ENCODE measurements at places on chromosomes 7 and 10.

DNA sequence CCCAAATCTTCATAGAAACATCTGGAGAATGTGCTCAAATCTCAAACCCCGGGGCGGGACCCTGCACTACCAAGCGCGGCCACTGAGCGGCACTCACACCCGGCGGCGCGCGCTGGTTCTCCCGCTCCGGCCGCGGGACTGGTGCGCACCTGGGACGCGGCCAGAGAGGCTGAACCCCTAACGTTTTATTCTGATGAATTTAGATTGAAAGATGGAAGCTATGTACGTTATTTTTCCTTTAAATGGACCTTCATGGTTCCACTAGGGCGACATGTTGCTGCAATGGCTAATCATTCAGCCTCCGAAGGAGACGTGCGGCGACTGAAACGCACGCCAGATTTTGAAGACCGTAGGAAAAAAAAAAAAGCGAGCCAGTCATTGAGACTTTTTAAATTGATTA is 107.0 kb upstream of the INSIG1 start:
- DNase-seq, result peak; percentile 68

- DNase-seq, result no peak
Measured at GRCh38 chr7:101947899-101948298, 130.5 kb downstream of the CUX1 start.

GRCh38 chr10:45180507-45180906 is 134.9 kb downstream of the OR13A1 start:
- DNase-seq, result no peak

- no peak for DNase-seq
Measured at GRCh38 chr7:36131026-36131425, 22.0 kb upstream of the EEPD1 start.

DNA sequence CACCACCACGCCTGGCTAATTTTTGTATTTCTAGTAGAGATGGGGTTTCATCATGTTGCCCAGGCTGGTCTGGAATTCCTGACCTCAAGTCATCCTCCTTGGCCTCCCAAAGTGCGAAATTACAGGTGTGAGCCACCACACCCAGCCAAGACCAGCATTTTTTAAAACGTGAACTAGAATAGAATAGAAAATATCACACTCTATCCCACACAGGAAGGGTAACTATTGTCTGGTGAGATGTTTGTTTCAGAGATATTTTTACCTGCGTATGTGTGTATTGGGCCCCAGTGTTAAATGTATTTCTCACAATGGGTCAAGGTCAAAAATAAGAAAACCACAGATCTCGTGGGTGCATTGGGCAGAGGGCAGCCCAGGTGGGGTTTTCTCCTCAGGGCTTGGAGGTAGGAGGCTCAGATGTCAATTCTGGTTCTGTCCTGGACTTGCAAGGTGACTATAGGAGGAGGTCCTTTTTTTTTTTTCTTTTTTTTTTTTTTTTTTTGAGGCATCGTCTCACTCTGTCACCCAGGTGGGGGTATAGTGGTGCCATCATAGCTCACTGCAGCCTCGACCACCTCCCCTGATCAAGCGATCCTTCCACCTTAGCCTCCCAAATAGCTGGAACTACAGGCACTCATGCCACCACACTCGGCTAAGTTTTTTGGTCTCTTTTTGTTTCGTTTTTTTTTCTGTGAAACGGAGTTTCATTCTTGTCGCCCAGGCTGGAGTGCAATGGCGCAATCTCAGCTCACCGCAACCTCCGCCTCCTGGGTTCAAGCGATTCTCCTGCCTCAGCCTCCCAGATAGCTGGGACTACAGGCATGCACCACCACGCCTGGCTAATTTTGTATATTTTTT is 19.0 kb downstream of the SH2B2 start:
- DNase-seq, result peak; percentile 54

GRCh38 chr7:151271699-151272355 is 23.3 kb upstream of the SMARCD3 start:
- no peak for DNase-seq

GRCh38 chr10:5499493-5500140 is at the start of gene CALML5:
CALML5 (minus strand) TSS chr10:5499570; CDS start chr10:5499438, 132 bp downstream.
- DNase-seq, result no peak

- no peak for DNase-seq
Measured at GRCh38 chr10:101267290-101267680, 38.0 kb upstream of the LBX1 start.

DNA sequence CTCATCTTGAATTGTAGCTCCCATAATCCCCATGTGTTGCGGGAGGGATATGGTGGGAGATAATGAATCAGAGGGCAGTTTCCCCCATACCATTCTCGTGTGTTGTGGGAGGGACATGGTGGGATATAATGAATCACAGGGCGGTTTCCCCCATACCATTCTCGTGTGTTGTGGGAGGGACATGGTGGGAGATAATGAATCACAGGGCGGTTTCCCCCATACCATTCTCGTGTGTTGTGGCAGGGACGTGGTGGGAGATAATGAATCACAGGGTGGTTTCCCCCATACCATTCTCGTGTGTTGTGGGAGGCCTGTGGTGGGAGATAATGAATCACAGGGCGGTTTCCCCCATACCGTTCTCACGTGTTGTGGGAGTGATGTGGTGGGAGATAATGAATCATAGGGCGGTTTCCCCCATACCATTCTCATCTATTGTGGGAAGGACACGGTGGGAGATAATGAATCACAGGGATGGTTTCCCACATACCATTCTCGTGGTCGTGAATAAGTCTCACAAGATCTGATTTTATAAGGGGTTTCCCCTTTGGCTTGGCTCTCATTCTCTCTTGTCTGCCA is 271.0 kb downstream of the MAD1L1 start:
- DNase-seq, result no peak

- no peak for DNase-seq
Measured at GRCh38 chr10:97519342-97519741, 20.6 kb downstream of the UBTD1 start.

- DNase-seq, result no peak
Measured at GRCh38 chr7:22138106-22138505, 192.4 kb upstream of the CDCA7L start.

- no peak for DNase-seq
Measured at GRCh38 chr10:27680691-27681605, 64.7 kb downstream of the MKX start.

GRCh38 chr10:116521424-116522290 is 24.1 kb upstream of the PNLIP start:
- DNase-seq, result peak; percentile 24

- DNase-seq, result no peak
Measured at GRCh38 chr10:106384496-106384895, 780.0 kb downstream of the SORCS1 start.

GRCh38 chr10:42996588-42996987 is 80.3 kb upstream of the RET start:
- DNase-seq, result no peak

DNA sequence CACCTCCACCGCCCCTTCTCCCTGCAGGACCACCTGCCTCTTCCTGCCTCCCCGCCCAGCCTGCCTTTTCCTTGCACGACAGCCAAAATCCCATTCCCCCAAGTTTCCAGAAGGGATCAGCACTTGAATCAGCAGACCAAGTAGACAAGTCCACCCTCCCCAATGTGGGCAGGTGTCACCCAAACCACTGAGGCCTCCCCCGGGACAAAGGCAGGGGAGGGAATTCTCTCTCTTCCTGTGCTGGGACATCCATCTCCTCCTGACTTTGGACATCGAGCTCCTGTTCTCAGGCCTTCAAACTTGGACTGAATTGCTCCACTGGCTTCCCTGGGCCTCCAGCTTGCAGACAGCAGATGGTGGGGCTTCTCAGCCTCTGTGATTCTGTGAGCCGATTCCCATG is 21.6 kb upstream of the PSMG3 start:
- no peak for DNase-seq

DNA sequence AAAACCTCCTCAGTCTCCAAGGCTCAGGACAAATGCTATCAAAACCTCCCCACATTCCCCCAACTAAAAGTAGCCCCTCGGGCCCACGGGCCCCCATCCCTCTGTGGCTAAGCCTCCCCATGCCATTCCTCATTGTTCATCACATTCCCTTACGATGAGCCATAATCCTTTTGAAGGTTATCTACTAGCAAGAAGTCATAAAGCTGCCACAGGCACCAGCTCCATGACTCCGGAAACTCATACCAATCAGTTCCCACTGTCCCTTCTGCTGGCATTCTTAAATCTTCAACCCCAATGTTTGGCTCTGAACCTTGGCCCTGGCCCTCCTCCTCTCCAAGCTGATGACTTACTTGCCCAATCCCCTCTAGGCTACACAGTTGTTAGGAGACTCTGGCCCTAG is 19.4 kb upstream of the TM9SF3 start:
- no peak for DNase-seq

DNA sequence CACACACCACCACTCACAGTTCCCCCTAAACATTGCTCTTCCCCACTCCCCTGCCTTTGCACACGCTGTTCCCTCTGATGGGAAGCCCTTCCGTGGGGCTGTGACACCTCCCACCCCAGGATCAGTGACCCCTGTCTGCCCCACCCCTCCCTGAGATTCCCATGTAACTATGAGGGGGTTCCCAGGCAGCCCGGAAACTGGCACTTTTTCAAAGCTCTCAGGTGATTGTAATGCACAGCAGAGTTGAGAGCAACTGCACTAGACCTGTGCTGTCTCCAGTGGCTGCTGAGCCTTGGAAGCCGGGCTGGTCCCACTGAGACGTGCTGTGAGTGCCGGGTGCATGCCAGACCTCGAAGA is 29.8 kb downstream of the GPRIN2 start:
- DNase-seq, result no peak

DNA sequence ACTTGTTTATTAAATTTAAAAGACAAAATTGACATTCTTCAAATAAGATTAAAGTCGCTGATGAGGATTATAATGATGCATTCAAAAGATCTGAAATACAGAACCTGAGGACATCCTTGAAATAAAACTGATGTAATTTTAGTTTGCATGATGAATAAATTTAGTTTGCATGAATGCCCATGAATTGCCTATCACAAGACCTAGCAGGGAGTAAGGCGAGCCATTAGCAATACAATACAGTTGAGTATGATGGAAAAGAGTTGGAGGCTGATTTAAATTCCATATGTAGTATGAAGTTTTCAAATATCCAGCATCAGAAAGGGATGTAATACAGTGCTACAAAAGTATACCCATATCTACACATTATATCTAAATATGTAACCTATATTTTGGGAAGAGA is 321.3 kb downstream of the CACNA2D1 start:
- DNase-seq, result no peak

- no peak for DNase-seq
Measured at GRCh38 chr10:101894742-101895141, 51.1 kb upstream of the KCNIP2 start.

DNA sequence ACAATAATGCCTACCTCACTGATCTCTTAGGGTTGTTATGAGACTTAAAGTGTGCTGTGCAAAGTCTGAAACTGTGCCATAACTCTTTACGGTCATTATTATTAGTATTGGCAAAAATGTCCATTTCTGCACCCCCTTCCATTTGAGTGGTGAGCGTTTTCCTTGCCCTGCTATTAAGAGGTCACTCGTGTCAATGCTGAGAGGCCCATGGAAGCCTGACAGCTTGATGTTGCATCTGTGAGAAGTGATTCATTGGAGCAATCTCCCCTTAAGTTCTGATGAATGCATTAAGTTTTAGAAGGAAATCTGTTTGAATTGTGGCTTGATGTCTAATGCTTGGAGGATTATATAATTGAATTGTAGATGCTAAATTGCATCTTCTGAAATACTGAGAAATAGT is 253.3 kb downstream of the FRMD4A start:
- no peak for DNase-seq

DNA sequence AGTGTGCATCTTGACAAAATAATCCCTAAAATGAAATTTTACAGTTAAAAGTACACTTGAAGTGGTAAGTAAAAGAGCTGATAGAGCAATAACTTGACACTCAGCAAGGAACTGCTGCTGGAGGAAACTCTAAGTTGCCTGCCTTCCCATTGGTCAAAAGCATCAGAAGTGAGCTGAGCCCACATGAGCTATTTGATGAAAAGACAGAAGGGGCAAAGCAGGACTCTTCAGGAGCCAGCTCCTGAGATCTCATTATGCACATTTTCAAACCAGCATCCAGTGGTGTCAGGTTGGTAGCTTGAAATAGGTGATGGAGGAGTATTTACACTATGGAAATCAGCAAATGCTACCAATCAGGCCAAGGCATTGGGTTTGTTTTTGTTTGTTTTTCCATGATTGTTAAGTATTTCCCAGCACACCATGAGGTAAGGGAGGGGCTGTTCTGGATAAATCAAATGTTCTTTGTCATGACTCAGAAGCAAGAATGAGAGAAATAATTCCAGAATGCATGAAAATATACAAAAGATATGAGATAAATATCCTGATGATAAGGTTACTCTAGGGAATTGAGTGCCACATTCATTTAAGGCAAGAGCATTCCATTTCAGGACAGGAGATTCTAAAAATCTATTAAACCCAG is 316.6 kb downstream of the SNX13 start:
- no peak for DNase-seq

- no peak for DNase-seq
Measured at GRCh38 chr10:19595212-19595845, 220.9 kb upstream of the PLXDC2 start.

GRCh38 chr10:101444058-101444898 is 90.3 kb downstream of the BTRC start:
- DNase-seq, result no peak

GRCh38 chr7:158623241-158623640 is 35.6 kb upstream of the PTPRN2 start:
- no peak for DNase-seq

DNA sequence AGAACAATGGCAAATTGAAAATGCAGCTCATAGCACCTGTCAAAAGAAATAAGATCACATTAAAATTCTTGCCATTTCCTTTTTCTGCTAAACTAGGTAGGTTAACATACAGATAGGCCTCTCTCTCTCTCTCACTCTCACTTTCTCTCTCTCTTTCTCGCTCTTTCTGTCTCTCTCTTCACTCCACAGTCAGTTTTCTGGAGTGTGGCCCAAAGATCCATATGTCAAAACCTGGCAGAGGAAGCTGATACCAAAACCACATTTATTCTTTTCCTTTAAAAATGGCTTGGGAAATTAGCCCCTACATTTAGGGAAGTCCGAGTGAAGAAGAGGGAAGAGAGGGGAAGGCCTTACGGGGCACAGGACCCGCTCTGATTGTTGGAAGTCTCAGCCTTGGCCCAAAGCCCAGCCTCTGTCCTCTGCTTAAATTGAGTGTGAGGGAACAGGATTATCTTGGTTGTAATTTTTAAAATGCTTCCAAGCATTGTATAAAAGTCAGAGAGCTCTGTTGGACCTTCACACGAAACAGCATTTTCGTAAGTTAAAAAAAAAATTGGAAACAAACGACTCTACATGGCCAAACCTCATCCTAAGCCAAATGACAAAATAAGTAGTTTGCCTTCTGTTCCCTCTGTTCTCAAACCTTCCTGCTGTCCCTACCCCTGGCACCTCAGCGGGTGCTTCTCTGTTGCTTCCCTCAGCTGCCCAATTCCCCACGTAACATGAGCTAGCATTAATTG is 83.2 kb downstream of the FRMD4A start:
- no peak for DNase-seq

GRCh38 chr7:11060893-11061292 is 87.2 kb downstream of the PHF14 start:
- no peak for DNase-seq

DNA sequence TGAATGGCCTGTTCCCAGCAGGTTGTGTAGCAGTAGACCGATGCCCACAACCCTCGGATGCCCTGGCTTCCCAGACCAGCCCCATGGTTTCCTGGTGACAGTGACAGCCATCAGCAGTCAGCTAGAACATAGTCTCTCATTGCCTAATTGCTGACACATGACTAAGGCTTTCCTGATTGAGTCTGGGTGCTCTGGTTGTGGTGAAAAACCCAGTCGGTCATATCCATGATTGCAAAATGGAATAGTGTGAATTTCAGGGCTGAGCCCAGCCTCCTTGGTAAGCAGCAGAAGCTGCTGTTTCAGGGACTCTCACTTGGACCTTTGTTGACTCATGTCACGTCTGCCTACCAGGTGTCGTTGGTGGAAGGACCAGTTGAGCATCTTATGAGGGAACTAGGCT is 36.6 kb downstream of the POR start:
- DNase-seq, result no peak

All from B cell (primary cell).